Right ventricle myocardium inferior (tissue), 1 donor: ENCODE measurements at places on chromosomes 6 and 20. TPM values are rescaled to one million over a fixed set of nuclear protein-coding genes. Genes with fewer than 3 reads are reported as not detected.

Gene HSPA1A
- total RNA-seq: 298 TPM

Gene BPIFB6
- total RNA-seq: not detected

Gene BCAS4
- total RNA-seq: 1.8 TPM

Gene EEF1A2
- total RNA-seq: 1,274 TPM

Gene TGIF2
- total RNA-seq: 4.5 TPM

Gene RNF144B
- total RNA-seq: 18.2 TPM

Gene WFDC11
- total RNA-seq: not detected

DNA sequence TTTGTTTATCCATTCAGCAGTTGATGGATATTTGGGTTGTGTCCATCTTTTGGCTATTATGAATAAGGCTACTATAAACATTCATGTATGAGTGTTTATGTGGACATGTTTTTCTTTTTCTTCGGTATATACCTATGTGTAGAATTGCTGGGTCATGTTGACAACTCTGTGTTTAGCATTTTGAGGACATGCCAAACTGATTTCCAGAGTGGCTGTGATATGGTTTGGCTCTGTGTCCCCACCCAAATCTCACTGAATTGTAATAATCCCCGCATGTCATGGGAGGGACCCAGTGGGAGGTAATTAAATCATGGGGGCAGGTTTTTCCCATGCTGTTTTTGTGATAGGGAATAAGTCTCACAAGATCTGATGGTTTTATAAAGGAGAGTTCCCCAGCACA is 439.7 kb downstream of the UTRN start:
- DNase-seq: no peak

DNA sequence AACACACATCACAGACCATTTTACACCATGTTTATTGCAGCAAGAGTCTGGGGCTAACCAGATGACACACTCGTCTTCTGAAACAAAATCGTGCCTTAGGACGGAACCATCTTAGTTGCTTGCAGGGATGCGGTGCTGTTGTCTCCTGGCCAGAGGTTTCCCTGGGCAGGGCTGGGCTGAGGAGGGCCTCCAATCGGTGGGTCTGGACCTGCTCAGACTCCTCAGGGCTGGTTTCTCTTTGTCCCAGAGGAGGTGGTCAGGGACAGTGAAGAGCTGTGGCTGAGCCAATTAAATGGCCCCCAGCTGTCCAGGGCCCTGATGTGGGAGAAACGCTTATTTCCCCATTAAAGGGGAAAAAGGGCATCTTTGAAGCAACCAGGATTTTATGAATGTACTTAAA is 117.6 kb downstream of the SLC24A3 start:
- no peak for DNase-seq

GRCh38 chr20:23667666-23668065 is 21.2 kb downstream of the CST4 start:
- no peak for DNase-seq
